Heart right ventricle (tissue), 16 donors: ENCODE measurements at places on chromosomes 13 and 19. TPM values are rescaled to one million over a fixed set of nuclear protein-coding genes. Genes with fewer than 3 reads are reported as not detected.

DNA sequence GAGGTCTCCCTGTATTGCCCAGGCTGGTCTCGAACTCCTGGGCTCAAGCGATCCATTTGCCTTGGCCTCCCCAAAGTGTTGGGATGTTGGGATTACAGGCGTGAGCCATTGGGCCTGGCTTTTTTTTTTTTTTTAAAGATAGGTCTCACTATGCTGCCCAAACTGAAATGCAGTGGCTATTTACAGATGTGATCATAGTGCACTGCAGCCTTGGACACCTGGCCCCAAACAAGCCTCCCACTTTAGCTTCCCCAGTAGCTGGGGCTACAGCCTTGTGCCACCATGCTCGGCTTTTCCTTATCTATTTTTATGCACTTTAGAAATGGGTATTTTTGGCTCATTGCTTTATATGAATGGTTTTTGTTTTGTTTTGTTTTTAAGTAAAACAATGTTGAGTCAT, 37.4 kb downstream of the LSM14A start:
- no peaks in the 10 kb centered on the region for H3K27me3 ChIP-seq
- H3K4me3 ChIP-seq, result no peak overlapping the region
- H3K27ac ChIP-seq, result no peak overlapping the region
- H3K4me1 ChIP-seq, result no peaks in the 10 kb centered on the region
- no peak for DNase-seq

SULT2B1 gene
- total RNA-seq, result not detected

SLC25A42 gene
- total RNA-seq, result 22.8 TPM

FXYD1 gene
- total RNA-seq, result 536 TPM

DNA sequence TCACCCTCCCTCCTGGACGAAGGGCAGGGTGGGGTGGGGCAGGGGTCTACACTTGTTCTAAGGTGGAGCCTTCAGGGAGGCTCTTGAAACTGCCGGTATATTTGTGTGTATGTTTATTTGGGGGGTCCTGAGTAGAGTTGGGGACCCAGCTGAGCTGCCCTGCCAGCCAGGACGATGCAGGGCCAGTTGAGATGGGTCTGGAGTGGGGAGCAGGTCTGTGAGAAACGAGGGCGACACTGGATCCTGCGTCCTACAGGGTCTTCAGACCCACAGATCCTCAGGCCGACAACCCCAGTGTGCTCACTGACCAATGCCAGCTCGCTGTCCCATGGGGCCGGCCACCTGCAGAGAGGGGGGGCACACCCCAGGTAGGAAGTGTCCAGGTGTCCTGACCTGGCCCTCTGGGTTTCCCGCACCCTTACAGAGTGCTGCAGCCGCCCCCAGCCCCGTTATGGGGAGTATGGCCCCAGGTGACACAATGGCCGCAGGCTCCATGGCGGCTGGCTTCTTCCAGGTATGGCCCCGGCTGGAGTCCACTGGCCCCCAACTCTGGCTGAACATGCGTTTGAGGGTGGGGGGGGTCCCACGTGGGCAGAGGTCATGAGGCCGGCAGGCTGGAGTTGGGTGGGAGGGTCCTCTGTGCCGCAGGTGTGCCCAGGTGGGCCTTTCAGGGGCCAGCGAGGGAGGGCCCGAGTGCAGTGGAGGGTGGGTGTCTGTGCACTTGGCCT, 7.4 kb downstream of the ISYNA1 start:
- no peaks in the 10 kb centered on the region for H3K27me3 ChIP-seq
- peaks cover 6% of the 10 kb centered on the region for H3K36me3 ChIP-seq
- H3K27ac ChIP-seq, result no peak overlapping the region
- peak; percentile 15 for DNase-seq
- peaks cover 71% of the 10 kb centered on the region for H3K4me1 ChIP-seq

GRCh38 chr19:1760020-1760419, 6.7 kb downstream of the ONECUT3 start:
- H3K36me3 ChIP-seq, result no peaks in the 10 kb centered on the region
- no peak for DNase-seq
- no peak overlapping the region for H3K4me3 ChIP-seq
- no peak overlapping the region for H3K27ac ChIP-seq

DNA sequence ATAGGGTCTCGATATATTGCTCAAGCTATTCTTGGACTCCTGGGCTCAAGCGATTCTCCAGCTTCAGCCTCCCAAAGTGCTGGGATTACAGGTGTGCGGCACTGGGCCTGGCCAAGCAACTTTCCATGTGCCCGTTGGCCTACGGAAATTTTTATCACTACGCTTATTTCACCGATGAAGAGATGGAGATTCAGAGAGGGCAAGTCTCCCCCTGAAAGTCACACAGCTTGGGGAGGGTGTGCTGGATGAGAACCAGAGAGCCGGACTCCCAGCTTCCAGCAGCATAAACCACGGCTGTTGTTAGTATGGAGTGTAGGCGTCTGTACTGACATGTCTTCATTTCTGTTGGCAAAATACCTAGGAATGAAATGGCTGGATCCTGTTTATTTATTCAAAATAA, 11.8 kb upstream of the GNA11 start:
- no peaks in the 10 kb centered on the region for H3K27me3 ChIP-seq
- H3K36me3 ChIP-seq, result no peaks in the 10 kb centered on the region
- H3K4me3 ChIP-seq, result no peak overlapping the region
- no peak overlapping the region for H3K27ac ChIP-seq
- DNase-seq, result no peak

WDR18 gene
- total RNA-seq, result 17.3 TPM

ZNF224 gene
- total RNA-seq, result 14.8 TPM

AMH gene
- total RNA-seq, result 0.47 TPM

- no peaks in the 10 kb centered on the region for H3K27me3 ChIP-seq
- no peak for DNase-seq
- no peak overlapping the region for H3K4me3 ChIP-seq
- no peak overlapping the region for H3K27ac ChIP-seq
Measured at GRCh38 chr13:66640231-66640630, 589.9 kb downstream of the PCDH9 start.

DNA sequence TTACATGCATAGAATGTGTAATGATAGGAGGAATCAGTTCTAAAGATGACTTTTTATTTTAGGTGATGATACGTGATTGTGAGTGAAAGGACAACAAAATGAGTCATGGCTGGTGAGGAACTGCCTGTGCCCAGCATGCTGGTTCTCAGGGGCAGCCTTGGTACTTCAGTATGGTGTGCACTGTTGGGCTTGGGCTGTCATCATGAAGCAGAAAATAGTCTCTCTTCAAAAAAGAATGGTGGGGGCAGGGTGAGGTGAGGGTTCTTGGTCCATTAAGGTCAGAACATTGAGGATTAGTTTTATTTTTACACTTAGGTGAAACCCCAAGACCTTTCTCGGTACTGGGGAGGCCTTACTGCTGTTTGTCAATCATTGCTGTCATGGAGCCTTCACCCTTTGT, 309.5 kb downstream of the MTUS2 start:
- no peaks in the 10 kb centered on the region for H3K36me3 ChIP-seq
- no peaks in the 10 kb centered on the region for H3K27me3 ChIP-seq
- H3K4me1 ChIP-seq, result no peaks in the 10 kb centered on the region
- H3K4me3 ChIP-seq, result no peak overlapping the region
- no peak overlapping the region for H3K27ac ChIP-seq

DNA sequence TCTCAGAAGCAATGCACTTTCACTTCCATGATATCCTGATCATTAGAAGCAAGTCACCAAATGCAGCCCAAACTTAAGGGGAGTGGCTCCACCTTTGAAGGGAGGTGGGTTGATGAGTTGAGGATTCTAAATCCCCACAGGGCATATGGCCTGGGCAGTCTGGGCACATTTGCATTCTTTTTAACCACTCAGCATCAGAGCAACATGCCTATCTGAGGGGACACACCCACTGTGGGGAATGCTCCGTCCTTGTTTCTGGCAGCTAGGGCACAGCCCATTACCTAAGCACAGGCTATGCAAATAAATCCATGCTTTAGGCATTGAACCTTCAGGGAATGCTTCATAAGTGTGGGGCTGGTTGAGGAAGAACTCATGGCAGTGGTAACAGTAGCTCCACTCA, 12.3 kb upstream of the SACS start:
- no peak overlapping the region for H3K27ac ChIP-seq
- H3K27me3 ChIP-seq, result no peaks in the 10 kb centered on the region
- H3K4me1 ChIP-seq, result no peaks in the 10 kb centered on the region
- no peak for DNase-seq

GRCh38 chr13:72653506-72653905, 73.9 kb downstream of the MZT1 start:
- H3K4me3 ChIP-seq, result no peak overlapping the region
- no peaks in the 10 kb centered on the region for H3K36me3 ChIP-seq
- no peak overlapping the region for H3K27ac ChIP-seq

KATNAL1 gene
- total RNA-seq, result 55.0 TPM

SLC7A10 gene
- not detected for total RNA-seq

OR7C1 gene
- total RNA-seq, result 0.06 TPM

- peaks cover 10% of the 10 kb centered on the region for H3K4me1 ChIP-seq
- no peaks in the 10 kb centered on the region for H3K36me3 ChIP-seq
- H3K4me3 ChIP-seq, result no peak overlapping the region
Measured at GRCh38 chr19:30391052-30391451, 18.9 kb downstream of the ZNF536 start.

DNA sequence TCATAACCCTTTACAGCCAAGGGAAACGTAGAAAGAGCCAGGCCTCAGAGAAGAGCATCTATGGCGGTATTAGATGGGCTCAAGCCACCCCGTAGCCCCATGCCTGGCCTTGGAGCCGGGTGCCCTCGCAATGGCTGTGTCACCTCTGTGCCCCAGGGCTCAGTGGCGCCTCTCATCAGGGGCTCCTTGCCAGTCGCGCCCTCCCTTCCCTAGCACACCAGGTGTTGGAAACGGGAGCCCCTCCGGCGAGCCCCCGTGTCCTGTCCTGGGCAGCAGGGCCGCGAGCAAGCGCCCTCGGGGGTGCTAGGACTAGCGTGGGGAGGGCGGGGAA, 453 bp downstream of the ZNF256 start:
- peak overlapping the region; percentile 86 for H3K27ac ChIP-seq
- H3K4me1 ChIP-seq, result peaks cover 20% of the 10 kb centered on the region
- H3K27me3 ChIP-seq, result no peaks in the 10 kb centered on the region
- peak overlapping the region; percentile 93 for H3K4me3 ChIP-seq
- DNase-seq, result no peak
- H3K36me3 ChIP-seq, result peaks cover 2% of the 10 kb centered on the region

DCT gene
- total RNA-seq, result 0.17 TPM

ZNF492 gene
- 0.12 TPM for total RNA-seq

DAPK3 gene
- 96.1 TPM for total RNA-seq

DNA sequence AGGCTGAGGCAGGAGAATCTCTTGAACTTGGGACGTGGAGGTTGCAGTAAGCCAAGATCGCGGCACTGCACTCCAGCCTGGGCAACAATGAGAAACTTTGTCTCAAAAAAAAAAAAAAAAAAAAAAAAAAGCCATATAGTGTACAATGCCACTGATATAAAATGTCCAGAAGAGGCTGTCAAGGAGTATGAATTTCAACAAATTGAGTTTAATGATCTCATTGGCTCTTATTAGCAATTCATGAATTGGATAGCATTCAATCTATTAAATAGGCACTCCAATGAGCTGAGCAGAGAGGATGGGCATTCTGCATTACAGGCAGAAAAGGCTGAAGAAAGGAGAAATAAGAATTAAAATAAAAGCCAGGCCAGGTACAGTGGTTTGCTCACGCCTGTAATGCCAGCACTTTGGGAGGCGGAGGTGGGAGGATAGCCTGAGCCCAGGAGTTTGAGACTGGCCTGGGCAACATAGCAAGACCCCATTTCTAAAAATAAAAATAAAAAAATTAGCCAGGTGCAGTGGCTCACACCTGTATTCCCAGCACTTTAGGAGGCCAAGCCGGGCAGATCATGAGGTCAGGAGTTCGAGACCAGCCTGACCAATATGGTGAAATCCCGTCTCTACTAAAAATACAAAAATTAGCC, 757 bp upstream of the LMNB2 start:
- peak overlapping the region; percentile 90 for H3K4me3 ChIP-seq
- peaks cover 21% of the 10 kb centered on the region for H3K4me1 ChIP-seq
- peak overlapping the region; percentile 83 for H3K27ac ChIP-seq
- H3K27me3 ChIP-seq, result no peaks in the 10 kb centered on the region
